ENCODE measurements at places on chromosomes 16 and 17.

DNA sequence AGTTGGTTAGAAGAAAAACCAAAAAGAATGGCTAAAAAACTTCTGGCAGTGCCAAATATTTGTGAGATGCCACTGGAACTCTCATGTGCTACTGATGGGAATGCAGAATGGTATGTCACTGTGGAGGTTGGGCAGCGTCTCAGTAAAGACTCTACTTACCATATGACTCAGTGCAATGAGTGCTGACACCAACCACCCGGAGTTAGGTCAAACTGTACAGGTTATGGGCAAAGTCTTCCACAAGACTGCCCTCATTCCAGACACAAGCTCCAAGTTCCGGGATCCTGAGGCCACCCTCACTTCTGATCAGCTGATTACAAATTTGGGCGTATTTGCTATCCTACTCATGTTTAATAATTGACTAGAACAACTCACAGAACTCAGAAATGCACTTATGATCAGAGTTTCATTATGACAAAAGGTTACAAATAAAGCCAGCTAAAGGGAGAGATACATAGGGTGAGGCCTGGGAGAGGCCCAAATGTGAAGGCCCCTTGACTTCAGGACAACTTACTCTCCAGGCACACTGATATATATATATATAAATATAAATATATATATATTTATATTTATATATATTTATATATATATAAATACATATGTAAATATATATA, 114.9 kb downstream of the TRIM37 start:
- no peak for DNase-seq

DNA sequence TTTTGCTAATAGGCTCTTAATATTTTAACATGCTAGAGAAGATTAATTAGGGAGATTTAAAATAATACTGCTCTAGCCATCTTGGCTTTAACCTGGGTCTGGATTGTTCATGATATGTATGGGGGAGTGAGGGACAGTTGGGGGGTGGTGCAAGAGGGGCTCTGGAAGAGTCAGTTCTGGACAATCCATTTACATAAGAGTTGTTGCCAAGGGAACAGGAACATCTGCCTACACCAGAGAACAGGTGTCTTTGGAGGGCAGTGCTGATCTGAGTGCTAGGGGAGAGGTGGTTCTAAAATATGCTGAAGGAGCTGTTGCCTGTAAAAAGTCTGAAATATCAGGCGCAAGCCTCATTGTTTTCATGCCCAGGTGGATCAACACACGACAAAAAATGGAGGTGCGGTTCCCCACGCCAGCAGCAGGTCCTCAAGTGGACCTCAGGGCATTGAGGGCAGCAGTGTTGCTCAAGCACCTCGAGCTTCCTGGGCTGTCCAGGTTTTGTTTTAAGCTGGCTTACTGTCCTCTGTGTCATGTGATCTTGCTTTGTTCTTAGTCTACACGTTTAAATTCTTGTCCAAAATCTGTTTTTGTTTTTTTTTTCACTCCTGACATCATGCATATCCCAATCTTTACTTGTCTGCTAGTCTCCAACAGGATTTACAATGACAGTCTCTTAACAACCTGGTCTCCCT, 25.4 kb upstream of the WSB1 start:
- DNase-seq, result no peak

DNA sequence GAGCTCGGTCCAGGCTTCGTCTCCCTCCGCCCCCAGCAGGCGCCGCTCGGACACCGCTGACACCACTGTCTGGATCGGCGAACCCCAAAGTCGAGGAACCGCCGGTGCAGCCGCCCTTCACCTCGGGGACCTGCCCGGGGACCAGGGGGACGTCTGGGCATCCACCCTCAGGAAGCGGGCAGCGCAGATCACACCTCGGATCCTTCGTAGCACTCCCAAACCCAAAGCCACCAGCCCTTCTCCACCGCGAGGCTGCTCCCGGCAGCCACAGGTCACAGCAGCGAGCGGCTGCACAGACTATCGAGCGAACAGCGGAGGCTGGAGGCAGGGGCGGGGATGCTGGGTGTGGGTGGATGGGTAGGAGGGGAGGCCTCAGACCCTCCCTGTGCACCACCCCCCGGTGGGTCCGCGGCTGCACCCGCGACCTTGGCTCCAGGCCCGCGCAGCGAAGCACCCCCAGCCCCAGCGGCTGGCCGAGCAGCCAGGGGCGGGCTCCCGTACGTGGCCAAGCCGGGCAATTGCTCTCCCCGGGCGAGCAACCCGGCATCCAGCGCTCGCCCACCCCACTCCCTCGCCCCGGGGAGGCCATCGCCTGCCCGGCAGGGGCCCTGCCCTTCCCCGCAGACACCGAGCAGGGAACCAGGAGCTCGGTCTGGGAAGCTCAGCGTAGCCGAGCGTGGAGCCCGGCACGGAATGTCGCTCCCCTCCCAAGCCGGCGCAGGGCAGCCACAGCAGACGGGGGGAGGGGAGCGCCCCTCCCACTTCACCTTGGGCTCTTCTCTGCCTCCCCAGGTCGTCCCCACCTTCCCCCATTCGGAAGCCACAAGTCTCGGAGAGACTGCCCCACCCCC, 1.0 kb downstream of the SDK2 start:
- no peak for DNase-seq

- DNase-seq, result no peak
Measured at GRCh38 chr17:58312829-58313228, 15.8 kb downstream of the TSPOAP1 start.

- no peak for DNase-seq
Measured at GRCh38 chr17:28357901-28358197, 522 bp upstream of the POLDIP2 start.

GRCh38 chr16:31528523-31529107, 915 bp downstream of the AHSP start:
- no peak for DNase-seq

DNA sequence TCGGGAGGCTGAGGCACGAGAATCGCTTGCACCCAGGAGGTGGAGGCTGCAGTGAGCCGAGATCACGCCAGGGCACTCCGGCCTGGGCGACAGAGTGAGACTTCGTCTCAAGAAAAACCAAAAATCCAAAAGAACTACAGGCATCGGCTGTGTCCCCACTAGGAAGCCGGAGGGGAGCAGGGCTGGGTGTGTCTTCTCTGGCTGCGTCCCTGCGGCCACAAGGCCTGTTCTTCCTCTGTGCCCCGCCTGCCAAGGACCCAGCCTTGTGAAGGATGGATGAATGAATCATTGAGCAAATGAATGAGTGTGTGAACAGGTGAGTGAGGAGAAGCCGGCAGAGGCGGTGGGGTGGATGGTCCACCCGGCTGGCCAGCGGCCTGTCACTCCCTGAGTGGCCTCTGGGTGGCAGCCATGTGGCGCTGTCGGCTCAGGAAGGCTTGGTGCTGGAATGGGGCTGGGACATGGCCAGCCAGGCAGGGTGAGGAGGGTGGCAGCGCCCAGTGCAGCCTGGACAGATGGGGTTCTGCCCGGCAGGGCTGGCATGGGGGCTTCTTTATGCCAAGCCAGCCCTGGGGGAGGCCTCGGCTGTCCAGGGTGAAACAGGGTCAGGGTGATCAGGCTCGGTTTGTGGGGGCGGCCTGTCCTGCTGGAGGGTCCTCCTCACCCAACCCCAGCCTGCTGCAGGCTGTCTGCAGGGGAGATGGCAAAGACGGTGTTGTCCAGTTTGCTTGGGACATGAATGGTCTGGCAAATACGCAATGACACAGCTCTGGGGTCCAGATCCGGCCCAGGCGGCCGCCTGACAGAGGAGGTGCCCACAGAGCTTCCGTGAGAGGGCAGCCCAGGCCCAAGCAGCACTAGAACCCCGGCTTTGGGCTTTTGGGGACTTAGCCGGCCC, 21.7 kb downstream of the SLC25A10 start:
- DNase-seq, result no peak

DNA sequence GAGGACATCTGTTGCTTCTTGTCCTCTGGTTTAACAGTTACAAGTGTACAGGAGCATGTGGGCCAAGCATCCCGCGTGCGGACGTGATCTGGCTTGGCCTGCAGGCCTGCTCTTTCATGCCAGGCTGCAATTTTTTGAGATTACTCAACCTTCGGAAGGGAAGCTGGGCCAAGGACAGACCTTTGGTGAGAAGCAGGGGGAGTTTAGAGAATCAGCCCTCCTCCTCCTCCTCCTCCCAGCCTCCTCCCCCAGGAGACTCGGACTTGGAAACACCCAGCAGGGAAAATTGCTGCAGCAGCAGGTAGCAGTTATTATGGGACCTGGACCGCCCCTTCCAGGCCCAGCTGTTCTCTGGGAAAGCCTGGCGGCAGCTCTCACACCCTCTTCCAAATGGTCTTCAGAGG, 5.1 kb upstream of the KLHL36 start:
- peak; percentile 81 for DNase-seq

DNA sequence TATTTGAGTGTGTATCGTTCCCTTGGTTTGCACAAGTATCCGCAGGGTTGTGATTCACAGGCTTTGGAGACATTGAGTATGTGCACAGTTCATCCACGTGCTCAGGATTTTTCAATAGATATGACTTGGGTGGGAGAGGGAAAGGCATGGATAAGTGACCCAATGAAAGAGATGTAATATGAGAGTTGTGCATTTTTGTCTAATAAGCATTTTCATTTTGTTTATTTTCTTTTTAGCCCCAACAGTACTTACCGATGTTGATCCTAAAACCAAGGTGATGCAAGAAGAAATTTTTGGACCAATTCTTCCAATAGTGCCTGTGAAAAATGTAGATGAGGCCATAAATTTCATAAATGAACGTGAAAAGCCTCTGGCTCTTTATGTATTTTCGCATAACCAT, 14.5 kb downstream of the ALDH3A2 start:
- DNase-seq, result no peak

- DNase-seq, result no peak
Measured at GRCh38 chr16:11557801-11558200, 28.9 kb downstream of the LITAF start.

GRCh38 chr17:17004251-17004996, 32.5 kb upstream of the TNFRSF13B start:
- no peak for DNase-seq

- DNase-seq, result no peak
Measured at GRCh38 chr17:44898768-44899073, 524 bp downstream of the EFTUD2 start.

GRCh38 chr16:66256919-66257318, 109.6 kb upstream of the CDH5 start:
- no peak for DNase-seq

DNA sequence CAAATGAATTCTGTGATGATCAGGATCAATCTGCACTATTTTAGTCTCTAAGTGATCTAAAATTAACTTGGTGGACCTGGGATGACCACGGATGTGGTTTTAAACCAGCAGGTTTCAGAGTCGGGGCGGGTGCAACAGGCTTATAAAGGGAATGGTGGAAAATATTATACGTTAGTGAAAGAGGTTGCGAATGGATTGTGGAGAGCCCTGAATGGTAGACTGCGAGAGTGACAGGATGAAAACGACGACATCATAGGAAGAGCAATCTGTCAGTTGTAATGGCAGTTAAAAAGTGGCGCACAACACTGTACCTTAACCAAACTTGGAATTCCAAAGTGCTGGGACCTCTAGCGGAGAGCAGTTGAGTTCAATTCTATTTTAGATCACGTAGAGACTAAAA, 1.2 kb upstream of the CYB5B start:
- DNase-seq, result no peak

GRCh38 chr17:15649861-15650421, 30.4 kb upstream of the FBXW10B start:
- no peak for DNase-seq

GRCh38 chr17:32268734-32269288, 3.2 kb downstream of the RHBDL3 start:
- no peak for DNase-seq

GRCh38 chr17:40309949-40310510, 1.1 kb downstream of the RARA start:
- DNase-seq, result no peak

DNA sequence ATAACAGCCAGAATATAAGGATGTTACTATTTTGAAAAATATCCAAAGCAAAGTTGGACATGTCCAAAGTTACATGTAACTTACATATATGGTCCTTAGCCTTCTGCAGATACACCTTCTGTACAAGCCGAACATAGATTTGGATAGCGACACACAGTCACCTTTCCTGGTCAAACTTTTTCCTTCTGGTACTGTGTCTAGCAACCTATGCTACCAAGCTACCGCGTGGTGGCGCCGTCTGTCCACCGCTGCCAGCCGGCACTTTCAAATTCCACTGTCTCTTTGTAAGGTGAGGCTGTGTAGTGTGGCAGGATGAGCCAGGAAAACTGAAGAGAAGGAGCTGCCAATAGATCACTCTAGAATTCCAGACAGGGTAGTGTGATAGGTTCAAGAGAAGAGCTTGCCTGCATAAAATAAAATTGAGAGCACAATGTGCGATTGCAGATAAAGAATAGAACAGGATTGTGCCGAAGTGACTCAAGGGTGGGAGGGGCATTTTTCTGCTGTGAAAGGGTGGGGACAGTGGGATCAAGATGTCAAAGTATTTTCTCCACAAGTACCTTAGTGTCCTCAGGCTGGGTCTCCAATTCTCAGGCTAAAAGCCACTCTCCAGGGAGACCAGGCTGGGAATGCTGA, 366.9 kb downstream of the SLC39A11 start:
- no peak for DNase-seq

DNA sequence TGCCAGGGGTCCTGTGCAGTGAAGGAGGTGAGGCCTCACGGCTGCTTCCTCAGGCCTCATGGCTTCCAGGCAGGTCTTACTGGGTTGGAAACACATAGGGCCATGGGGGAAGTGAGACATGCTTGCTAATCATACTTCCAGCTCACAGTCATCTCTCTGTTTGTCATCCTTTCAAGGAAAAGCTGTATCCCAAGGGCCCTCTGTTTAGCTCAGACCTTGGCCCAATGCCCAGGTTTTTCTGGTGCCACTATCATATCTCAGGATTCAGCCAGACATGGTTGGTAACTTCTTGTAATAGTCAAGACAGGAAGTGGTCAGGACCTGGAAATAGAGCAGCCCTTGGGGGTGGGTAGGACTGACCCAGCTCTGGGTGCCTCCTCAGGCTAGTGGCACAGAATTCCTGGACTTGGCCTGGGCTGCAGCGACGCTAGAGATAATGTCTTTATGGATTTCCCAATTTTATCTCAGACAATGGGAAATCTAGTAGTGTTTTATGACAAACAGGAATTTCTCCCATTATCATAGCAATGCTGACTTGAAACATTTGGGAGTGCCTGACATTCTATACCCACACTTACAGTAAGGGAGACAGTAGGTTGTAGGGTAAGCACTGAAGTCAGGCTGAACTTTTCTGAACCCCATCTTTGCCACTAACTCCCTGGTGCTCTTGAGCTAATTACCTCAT, 13.5 kb upstream of the ITGB3 start:
- DNase-seq, result peak; percentile 96

- DNase-seq, result no peak
Measured at GRCh38 chr17:38588788-38589174, 17.0 kb downstream of the SRCIN1 start.

GRCh38 chr17:79741751-79742588, 11.2 kb downstream of the ENPP7 start:
- DNase-seq, result no peak

- no peak for DNase-seq
Measured at GRCh38 chr16:30615358-30616091, 5.3 kb upstream of the ZNF689 start.

- DNase-seq, result no peak
Measured at GRCh38 chr16:7209598-7209997, 123.0 kb upstream of the RBFOX1 start.

- DNase-seq, result no peak
Measured at GRCh38 chr17:81821603-81822311, 11.3 kb downstream of the MCRIP1 start.

- peak; percentile 66 for DNase-seq
Measured at GRCh38 chr16:83630979-83631378, 176.8 kb upstream of the HSBP1 start.

All from AG09309 (cell line).